ENCODE measurements at places on chromosomes 12 and 14.

DNA sequence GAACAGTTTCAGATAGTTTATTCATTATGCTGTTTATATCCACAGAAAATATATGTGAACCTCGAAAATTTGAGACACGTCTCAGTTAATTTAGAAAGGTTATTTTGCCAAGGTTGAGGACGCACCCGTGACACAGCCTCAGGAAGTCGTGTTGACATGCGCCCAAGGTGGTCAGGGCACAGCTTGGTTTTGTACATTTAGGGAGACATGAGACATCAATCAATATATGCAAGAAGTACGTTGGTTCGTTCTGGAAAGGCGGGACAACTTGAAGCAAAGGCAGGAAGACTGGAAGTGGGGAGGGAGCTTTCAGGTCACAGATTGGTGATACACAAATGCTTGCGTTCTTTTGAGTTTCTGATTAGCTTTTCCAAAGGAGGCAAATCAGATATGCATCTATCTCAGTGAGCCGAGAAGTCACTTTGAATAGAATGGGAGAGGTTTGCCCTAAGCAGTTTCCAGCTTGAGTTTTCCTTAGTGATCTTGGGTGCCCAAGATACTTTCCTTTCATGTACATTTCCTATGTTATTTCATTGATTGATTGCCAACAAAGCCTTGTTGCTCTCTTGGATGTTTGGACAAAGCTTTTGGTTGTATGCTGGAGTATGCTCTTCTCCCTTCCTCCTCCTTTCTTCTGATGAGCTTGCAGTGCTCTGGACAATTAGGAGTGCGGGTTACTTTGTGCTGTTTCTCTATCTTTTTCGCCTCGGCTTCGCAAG lies 3.2 kb downstream of the SNAPC1 start:
- no peak for DNase-seq

- no peak for DNase-seq
Observed at GRCh38 chr14:26081043-26081442, 516.8 kb downstream of the NOVA1 start.

- DNase-seq: no peak
Observed at GRCh38 chr12:32261638-32262037, 137.7 kb upstream of the FGD4 start.

DNA sequence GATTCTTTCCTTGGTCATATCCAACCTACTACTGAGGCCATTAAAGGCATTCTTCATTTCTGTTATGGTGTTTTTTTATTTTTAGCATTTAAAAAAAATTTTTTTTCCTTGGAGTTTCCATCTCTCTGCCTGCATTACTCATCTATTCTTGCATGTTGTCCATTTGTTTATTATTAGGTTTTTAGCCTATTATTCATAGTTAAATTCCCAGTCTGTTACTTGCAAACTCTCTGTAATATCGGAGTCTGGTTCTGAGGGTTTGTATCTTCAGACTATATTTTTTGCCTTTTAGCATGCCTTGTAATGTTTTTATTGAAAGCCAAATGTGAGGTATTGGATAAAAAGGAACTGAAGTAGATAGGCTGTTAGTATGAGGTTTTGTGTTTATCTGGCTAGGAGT lies 284.3 kb downstream of the FUT8 start:
- no peak for DNase-seq

DNA sequence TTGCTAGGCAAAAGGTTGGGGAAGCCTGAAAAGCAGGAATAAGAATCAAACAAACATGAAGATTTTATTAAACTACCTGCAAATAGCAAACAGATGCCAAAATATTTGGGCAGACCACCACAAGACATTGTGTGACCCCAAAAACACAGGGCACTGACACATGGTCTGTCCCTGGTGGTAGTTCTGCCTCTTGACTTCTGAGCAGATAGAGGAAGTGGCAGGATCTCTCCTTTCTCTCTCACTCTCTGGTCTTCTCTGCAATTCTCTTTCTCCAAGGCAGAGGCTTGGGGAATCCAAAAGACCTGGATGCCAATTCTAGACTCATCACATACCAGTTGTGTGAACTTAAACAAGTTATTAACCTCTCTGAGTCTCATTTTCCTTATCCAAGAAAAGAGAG lies 4.3 kb upstream of the PTGDR start:
- no peak for DNase-seq

- DNase-seq: no peak
Observed at GRCh38 chr12:57810450-57810849, 8.1 kb downstream of the AVIL start.

DNA sequence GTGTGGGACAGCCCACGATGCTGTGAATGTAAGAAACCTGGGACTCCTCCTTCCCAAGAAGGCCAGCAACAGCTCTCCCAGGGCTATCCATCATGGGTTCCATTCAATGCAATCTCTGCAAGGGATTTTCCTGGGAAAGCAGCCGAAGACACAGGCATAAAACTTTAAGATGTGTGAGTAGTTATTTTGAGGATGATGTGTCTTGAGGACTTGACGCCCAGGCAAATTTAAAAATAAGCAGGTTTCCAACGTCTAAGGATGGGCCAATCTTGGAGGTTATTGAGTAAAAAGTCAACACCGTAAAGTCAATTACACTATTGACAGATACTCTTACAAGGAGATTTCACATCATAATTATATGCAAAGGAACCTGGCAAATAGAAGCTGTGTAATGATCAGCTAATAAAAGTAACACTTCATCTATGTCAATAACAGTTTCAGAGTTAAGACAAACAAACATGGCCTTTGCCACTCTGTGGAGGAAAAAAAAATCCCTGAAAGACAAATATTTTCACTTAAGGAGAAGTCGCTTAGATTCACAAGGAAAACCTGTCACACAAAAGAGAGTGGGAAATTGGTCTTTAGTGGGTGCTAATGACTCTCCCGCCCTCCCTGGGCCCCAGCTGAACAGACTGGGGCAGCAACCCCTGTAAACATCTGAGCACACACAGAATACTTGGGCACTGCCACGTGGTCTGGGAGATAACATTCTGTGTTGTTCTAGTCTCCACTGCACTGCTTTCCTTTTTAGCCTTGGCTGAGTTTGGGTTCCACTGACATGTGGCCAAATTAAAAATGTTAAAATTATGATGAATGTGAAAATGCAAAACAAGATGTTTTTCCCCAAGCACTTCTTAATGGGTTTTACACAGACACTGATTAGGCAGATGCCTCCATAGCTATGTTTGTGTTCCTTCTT lies 240.9 kb downstream of the FOXN3 start:
- DNase-seq: no peak

DNA sequence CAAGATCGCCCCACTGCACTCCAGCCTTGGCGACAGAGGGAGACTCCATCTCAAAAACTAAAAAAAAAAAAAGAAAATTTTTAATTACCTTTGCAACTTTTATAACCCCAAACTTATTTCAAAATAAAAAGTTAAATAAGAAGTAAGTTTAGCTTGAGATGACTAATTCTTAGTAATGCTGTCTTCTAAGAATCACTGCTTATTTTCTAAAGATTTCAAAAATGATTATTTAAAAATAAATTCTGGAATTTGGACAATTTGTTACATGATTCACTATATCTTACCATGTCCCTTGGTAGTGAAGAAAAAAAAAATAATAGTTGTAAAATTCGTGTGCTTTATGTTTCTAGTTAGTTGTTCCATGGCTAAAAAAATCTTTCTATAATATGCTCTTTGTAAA lies 11.6 kb upstream of the HECTD1 start:
- no peak for DNase-seq

- DNase-seq: no peak
Observed at GRCh38 chr14:58060077-58060476, 91.9 kb downstream of the ARMH4 start.

DNA sequence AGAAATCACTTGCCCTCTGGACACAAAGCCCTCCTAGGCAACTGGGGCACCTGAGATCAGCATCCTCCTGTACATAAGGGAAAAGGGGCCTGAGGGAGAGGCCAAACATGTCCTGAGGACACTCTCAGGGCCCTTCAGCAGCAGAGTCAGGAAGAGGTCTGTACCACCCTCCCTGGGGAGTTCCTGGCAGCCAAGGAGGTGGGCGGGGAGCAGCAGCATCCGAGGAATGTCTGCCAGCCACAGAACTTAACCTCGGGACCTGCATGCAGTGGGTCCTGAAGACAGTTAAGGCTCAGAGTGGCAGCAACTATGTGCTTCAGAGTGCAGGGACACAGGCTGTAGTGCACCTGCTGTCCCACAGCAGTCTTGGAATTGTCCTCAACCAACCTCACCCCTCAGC lies 62.1 kb downstream of the SPTB start:
- no peak for DNase-seq

- DNase-seq: no peak
Observed at GRCh38 chr12:69105101-69105962, 134.0 kb upstream of the CPSF6 start.

- no peak for DNase-seq
Observed at GRCh38 chr14:95503365-95504134, 12.9 kb downstream of the SYNE3 start.

GRCh38 chr14:59268858-59269257 lies 80.4 kb downstream of the DAAM1 start:
- DNase-seq: no peak

DNA sequence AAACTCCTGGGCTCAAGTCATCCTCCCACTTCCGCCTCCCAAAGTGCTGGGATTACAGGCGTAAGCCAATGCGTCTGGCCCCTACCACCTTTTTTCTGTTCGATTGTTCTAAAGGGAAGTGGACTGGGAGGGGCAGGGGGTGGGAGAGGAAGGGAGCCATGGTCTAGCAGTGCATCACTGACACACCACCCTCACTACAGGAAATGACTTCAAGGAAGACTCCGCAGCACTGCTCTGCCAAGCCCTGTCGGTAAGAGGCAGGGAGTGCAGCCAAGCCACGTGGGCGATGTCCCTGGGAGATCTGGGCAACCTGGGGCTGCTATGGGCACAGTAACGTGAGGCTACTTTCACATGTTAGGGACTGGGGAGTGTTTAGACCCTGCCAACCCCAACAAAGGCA lies 18.0 kb downstream of the LRRC74A start:
- no peak for DNase-seq

- no peak for DNase-seq
Observed at GRCh38 chr12:131056626-131057025, 102.9 kb downstream of the ADGRD1 start.

- no peak for DNase-seq
Observed at GRCh38 chr12:22355011-22355580, 20.6 kb upstream of the ST8SIA1 start.

DNA sequence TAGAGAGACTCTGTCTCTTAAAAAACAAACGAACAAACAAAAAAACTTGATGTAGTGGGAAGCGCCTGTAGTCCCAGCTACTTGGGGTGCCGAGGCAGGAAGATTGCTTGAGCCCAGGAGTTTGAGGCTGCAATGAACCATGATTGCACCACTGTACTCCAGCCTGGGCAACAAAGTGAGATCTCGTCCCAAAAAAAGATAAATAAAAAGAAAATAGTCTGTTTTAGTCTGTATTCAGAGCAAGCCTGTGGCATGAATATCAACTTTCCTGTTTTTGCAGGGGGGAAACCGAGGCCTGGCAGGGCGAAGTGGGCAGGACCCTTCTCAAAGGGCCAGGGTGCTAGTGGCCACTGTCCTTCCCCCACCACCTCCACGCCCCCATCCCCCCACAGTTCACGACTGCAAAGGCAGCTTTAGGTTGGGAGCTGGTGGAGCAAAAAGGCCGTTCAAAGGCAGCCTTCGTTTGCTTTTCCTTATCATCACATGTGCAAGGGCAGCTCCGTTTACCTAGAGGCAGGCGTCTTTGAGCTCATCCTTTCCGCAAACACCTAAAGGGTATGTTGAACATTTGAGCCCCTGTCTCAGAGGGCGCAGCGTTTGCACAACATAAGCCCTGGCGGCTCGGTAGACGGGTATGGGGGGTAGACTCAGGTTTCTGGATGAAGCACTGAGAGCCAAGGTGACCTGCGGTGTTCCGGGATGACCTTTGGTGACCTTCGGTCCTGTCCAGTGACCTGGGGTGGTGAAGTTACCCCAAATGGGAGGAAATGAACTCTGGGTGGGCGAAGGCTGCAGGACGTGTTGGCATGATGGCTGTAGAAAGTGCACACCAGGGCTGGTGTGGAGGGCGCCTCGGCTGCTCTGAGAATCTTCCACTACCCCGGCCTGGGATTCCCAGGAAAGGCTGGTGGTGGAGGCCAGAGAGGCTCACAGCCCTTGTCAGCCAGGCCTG lies 8.7 kb upstream of the MEG3 start:
- DNase-seq: no peak

DNA sequence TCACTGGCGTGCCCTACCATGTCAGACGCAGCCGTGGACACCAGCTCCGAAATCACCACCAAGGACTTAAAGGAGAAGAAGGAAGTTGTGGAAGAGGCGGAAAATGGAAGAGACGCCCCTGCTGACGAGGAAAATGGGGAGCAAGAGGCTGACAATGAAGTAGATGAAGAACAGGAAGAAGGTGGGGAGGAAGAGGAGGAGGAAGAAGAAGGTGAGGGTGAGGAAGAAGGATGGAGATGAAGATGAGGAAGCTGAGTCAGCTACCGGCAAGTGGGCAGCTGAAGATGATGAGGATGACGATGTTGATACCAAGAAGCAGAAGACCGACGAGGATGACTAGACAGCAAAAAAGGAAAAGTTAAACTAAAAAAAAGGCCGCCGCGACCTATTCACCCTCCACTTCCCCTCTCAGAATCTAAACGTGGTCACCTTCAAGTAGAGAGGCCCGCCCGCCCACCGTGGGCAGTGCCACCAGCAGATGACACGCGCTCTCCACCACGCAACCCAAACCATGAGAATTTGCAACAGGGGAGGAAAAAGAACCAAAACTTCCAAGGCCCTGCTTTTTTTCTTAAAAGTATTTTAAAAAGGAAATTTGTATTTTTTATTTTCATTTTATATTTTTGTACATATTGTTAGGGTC lies 13.2 kb downstream of the TRIP11 start:
- DNase-seq: no peak

- no peak for DNase-seq
Observed at GRCh38 chr12:114163771-114164170, 197.6 kb upstream of the RBM19 start.

GRCh38 chr14:77554816-77555599 lies 56.4 kb upstream of the ISM2 start:
- no peak for DNase-seq

GRCh38 chr12:43213608-43214007 lies 338.4 kb downstream of the ADAMTS20 start:
- no peak for DNase-seq

- DNase-seq: no peak
Observed at GRCh38 chr12:126286203-126286602, 1221.0 kb downstream of the AACS start.

- DNase-seq: no peak
Observed at GRCh38 chr14:54085232-54085761, 128.7 kb upstream of the BMP4 start.

GRCh38 chr12:95943330-95943842 lies at the start of gene AMDHD1:
Gene AMDHD1 (plus strand): TSS chr12:95943331. CDS start chr12:95943399, 68 bp downstream.
- peak; percentile 40 for DNase-seq

Measured in hindlimb muscle (tissue), 1 donor.